ENCODE measurements at places on chromosomes 4 and X.

GRCh38 chr4:53706422-53707032, 115.2 kb upstream of the LNX1 start:
- no peak for DNase-seq

DNA sequence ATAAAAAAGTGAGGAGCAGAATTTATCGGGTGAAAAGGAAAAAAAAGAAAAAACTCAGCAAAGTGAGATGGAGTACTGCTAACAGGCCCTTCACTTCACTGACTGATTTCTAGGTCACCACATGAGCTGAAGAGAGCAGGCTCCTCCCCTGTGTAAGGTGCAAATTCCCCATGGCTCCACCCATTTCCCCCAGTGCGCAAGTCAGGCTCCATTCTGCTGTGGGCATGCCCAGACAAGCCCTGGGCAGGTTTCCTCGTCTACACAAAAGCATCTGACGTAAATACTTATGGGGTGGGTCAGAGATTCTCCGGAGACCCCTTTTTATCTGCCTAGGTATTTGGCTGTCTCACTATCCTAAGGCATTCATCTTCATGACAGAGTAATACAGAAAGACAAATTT, 157.9 kb downstream of the MAGEB5 start:
- DNase-seq = no peak

GRCh38 chr4:127113844-127114362, 518.9 kb upstream of the INTU start:
- DNase-seq = no peak

DNA sequence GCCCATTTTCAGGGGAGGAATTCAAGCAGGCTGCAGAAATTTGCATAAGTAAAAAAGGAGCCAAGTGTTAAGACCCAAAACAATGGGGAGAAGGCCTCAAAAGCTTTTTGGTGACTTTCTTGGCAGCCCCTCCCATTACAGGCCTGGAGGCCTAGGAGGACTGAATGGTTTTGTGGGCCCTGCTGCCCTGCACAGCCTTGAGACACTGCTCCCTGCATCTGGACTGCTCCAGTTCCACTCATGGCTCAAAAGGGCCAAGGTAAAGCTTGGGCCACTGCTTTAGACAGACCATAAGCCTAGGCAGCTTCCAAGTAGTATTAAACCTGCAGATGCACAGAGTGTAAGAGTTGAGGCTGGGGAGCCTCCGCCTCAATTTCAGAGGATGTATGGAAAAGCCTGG, 501.6 kb downstream of the MID1IP1 start:
- DNase-seq = no peak

GRCh38 chr4:93466446-93466845, 362.1 kb upstream of the ATOH1 start:
- no peak for DNase-seq

DNA sequence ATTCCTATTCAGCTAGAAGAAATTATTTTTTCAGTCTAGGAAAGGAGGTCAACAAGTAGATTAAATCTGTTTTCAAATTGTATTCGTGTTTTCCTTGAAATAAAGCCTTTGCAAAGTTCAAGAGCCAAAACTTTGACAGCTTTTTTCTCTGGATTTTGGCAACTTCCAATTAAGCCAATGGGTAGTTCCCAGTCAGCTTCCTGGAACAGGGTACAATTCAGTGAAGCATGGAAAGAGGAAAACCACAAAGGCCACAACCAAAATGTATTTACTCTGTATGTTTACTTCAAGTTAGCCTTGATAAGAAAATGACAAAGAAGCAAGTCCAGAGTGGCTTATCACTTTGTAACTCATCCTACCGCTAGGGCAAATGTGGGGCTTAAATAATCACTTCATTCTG, 188.6 kb downstream of the COMMD8 start:
- DNase-seq = no peak

DNA sequence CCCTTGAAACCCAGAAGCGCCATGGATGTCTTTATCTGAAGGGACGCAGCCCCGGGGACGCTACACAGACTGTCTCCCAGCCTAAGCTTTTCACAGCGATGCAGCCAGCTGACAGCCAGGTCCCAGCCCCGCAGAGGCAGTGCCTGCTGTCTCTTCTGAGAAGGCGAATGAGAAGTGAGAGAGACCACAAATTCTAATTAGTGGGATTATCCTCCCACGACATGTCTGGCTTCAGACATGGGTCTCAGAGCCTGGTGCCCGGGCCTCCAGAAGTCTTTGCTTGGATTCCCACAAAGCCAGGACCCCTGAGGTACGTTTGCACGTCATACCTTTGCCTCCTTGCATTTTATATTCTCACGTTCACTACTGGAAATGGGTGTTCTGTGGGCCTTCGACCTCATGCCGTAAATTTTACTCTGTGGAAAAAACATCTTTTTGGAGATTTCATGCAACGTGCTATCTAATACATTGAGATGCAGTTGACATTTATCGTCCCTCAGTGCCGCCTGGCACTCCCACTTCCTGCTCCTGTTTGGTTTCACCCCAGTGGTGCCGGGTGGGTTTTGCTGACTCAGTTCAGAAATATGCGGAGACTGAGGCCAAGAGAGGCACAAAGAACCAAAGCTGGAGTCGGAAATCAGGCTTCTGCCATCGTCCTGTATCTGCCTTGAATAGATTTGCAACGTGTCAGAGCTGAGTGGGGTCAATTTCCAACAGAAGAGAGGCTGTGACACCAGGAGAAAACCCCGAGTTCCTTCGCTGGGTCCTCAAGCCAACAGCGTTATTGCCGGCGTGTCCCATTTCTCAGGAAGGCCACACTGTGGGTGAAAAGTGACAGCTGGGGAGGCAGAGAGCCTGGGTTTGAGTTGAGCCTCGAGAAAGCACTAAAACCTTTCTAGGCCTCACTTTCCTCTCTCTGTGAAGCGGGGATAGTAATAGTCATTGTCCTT, 114.4 kb downstream of the STK32B start:
- DNase-seq = no peak

DNA sequence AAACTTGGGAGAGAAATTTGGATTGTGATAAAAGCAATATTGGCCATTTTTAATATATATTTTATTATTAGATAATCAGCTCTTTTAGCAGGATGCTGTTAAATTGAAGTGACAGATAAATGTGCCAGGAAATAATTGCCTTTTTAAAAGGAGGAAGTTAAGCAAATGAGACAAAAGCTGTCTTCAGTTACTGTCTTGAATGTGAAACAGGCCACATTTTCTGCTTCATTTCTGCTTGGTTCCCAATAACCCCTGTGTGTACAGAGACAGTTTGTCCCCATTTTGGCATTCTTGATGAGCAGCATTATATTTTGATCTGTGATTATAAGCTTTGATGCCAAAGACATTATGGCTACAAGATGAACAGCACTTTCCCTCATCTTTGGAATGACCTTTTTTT, 953 bp downstream of the EPGN start:
- no peak for DNase-seq

GRCh38 chr4:184648313-184649025, 778 bp downstream of the CASP3 start:
- DNase-seq = no peak

- DNase-seq = no peak
Observed at GRCh38 chr4:185626798-185627197, 91.5 kb upstream of the PDLIM3 start.

DNA sequence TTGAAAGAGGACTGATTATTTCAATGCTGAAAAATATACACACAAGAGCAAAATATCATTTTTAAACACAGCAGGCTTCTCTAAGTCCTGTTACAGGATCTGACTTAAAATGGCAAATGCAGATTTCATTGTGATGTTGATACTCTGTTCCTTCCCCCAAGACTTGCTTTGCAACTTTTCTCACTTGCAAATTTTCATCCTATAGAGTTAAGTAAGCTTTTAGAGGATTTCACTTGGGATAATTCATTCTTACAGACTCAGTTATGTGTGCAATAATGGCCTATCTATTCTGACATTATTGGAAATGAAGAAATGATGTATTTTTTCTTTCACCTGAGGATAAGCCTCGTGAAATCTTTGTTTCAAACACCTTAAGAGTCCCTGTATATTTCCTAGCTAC, 2403.2 kb downstream of the ARAP2 start:
- no peak for DNase-seq

- DNase-seq = no peak
Observed at GRCh38 chr4:37968747-37969146, 8.5 kb downstream of the PTTG2 start.

- no peak for DNase-seq
Observed at GRCh38 chrX:1679238-1679637, 64.4 kb downstream of the ASMT start.

- no peak for DNase-seq
Observed at GRCh38 chr4:15238720-15239119, 189.1 kb upstream of the C1QTNF7 start.

- no peak for DNase-seq
Observed at GRCh38 chr4:94431388-94431787, 20.4 kb upstream of the PDLIM5 start.

- DNase-seq = no peak
Observed at GRCh38 chrX:776061-776460, 145.5 kb downstream of the SHOX start.

DNA sequence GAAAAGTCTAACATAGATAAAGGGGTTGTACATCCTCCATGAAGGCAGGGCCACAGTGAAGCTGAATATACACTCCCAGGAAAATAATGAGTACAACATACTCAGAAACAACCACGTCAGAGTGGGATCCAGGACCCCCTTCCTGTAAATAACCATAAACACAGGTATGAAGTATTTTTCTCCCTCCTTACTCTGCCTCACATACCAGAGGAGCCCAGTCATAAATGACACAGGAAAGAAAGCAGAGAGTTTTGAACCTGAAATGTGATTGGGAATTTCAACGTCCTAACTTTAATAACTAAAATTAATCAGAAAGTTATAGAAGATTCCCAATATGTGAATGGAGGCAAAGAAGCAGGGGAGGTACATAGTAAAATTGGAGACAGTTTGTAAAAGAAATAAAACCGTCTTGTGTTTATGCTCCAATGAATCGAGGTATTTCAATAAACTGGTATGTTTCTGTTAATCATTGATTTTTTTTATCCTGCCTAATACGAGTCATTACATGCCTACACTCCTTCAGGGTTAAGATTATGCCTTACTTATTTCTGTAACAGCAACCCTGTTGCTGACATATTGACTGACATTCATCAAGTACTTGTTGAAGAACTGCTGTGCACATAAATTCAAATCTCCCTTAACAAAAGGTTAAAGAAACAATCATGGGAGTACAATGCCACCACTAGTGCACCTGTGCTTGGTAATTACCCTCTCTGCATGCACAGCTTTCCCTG, 431.3 kb downstream of the KCNIP4 start:
- DNase-seq = no peak

DNA sequence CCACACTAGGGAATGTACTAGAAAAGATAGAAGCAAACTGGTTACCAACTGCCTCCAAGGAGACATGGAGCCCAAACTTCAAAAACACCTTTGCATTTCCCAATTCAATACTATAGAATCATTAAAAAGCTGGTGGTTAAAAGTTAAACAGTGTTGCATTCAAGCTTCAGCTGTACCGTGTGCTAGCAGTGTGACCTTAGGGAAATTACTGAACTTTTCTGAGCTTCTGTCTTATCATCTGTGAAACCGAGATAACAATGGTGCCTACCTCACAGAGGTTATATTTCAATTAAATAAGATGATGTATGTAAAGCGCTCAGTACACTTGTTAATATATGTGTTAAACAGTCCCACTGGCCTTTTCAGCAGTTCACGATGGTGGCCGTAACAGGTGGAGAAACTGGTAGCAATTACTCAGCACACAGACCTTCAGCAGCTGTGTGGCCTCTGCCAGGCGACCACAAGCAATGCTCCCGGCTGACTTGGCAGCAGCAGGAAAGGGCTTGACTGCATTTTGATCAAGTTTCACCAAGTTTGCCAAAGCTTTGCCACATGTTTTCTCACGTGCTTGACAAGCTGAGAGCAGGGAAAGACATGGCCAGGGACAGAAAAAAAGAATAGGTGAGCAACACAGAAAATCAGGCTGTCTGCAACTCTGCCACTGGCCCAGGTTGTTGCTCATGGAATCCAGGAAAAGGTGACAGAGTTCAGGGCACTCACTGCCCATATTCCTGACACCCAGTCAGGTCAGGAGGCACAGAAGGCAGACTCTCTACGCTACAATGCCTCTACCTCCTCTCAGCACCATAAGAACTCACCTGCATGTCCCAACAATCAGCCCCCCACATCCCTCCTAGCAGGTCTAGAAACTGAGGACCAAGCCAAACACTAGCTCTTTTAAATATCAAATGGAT, 72.1 kb downstream of the PARM1 start:
- DNase-seq = no peak

GRCh38 chr4:8401665-8402064, 38.9 kb downstream of the ACOX3 start:
- DNase-seq = no peak

DNA sequence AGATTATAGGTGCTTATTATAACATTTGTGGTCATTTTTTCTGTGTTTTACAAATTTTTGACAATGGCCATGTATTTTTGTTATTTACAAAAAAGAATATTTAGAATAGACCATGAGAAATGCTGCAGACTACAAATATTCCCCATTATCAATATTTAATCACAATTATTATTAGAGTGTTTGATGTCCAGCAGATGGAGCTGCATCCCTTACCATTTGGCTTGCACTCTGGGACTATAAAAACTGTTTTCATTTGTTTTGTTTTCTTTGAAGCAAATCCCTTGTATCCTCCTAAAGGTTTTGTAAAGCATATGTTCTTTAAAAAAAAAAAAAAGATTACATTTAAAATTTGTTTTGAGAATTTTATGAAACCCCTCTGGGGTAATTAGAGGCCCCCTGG, 85.6 kb upstream of the CXorf66 start:
- no peak for DNase-seq

GRCh38 chr4:183842129-183842528, 63.0 kb upstream of the STOX2 start:
- DNase-seq = no peak

DNA sequence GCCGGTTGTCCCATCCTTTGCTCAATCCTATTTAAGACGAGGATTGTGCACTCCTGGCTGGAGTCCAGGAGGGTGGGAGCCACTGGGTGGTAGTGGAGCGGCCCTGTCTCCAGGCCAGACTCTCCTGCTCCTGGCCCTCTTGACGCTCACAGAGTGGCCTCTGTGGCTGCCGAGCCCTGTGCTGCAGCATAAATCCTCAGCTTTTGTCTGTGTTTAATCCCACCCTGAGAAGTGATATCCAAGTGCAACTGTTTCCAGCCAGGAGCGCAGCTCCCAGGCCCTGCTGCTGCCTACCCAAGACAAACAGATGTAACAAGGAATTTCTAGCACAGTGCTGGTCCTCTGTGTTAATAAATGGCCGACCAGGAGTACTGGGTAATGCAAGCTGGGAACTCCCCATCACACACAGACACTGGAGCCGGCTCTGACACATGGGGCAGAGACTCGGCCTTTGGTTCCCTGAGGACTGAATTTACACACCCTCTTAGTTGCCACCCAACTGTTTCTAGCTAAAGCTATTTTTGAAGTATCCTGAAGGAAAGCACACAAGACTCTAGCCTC, 85.3 kb downstream of the GATB start:
- no peak for DNase-seq
